Right kidney (tissue), 9 donors: ENCODE measurements at places on chromosomes 16 and 17.
A peak's percentile ranks its signal among the peaks of the same experiment; 100 is the strongest.

DNA sequence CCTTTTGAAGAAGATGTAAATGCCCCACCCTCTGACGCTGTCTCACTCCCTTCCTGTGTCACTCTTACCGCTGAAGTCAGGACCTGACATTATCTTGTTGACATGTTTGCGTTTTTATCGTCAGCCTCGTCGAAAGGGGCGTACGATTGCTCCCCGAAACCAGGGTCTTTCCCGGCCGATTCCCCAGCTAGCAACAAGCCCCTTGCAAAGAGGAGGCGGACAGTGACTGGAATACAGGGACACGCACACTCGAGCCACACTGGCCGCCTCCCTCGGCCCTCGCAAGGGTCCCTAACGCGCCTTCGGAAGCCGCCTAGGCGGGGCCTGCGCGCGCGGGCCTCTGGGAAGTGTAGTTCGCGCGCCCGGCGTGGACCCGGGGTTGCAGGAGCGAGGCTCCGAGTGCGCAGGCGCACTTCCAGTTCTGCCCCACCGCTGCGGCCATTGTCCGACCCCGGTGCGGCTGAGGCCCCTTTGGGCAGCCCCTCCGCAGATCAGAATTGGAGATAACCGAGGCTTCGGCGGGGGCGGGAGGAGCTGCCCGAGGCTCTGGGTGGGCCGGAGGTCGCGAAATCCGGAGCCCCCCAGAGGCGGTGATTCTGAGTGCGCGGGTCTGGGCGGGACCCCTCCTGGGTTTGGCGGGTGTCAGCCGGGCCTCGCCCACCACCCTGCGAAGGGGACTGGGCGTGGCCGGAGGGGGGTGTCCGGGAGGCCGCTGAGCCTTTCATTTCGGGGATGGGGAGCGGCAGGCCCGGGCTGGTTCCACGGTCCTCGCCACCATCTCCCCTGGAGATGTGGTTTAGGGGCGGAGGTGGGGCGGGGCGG is at the start of gene ZFP90:
ZFP90 (plus strand) TSS at position 412 of the 822 bp plus-strand sequence. CDS start 502 bp downstream, outside the sequence.
- DNase-seq: peak; percentile 84

DNA sequence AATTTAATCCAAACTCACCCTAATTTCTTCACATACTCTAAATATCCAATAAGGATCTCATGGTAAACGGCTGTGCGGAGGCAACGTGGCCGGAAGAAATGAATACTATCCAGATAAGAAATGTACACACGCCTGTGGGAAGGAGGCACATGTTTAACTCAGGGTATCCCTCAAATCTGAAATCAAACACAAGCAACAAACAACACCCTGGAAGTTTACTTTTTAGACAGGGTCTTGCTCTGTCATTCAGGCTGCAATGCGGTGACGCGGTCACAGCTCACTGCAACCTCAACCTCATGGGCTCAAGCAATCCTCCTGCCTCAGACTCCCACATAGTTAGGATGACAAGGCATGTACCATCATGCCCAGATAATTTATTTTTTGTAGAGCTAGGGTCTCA is 21.2 kb upstream of the TRAP1 start:
- no peak for DNase-seq

DNA sequence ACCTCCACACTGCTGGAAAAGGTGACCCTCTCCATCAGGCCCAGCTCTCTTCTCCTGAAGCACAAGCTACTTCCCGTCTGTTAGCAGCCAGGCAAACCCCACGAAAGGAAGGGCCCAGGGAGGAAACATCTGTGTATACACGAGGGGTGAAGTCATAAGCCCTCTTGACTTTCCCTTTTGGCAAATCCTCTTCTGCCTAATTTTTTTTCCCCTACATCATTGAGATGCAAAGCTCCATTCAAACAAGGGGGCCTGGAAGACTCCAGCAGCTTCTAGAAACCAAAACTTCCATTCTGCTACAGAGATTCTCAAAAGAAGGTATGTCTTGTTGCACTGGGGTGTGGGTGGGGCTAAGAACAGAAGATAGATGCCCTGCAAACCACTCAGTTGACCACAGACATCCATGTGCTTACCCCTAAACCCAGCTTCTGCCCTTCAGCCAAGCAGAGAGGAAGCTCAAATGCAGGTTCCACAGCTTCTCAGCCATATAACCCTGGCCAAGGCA is 145.6 kb upstream of the RCVRN start:
- DNase-seq: no peak

GRCh38 chr16:17439580-17439979 is 31.2 kb downstream of the XYLT1 start:
- DNase-seq: no peak

DNA sequence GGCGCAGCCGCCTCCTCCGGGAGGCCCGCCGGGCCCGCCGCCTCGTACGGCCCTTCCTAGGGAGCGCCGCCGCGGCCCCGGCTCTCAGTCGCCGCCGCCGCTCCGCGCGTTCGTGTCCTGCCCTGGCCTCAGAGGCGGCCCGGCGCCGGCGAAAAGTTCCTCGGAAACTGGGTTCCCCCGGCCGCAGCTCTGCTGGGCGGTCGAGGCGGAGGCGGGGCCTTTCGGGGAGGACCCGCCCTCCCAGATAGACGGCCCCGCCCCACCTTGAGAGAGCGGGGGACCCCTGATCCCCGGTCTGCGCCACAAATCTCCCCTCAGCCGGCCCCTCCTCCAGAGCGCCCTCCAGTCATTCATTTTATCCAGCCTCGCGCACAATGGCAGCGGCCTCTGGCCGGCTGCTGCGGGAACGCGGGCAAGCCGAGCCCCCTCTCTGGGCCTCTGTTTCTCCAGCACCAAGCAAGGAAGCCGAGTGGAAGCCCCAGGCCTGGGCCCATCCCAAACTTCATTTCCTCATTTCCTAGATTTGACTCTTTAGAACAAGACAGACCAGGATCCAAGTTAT is at the start of gene SREBF1:
SREBF1 (minus strand) TSS at position 169 of the 562 bp plus-strand sequence. CDS start 169 bp downstream, outside the sequence.
- no peak for DNase-seq

- DNase-seq: no peak
Measured at GRCh38 chr17:78038748-78039288, 80.3 kb downstream of the TNRC6C start.

DNA sequence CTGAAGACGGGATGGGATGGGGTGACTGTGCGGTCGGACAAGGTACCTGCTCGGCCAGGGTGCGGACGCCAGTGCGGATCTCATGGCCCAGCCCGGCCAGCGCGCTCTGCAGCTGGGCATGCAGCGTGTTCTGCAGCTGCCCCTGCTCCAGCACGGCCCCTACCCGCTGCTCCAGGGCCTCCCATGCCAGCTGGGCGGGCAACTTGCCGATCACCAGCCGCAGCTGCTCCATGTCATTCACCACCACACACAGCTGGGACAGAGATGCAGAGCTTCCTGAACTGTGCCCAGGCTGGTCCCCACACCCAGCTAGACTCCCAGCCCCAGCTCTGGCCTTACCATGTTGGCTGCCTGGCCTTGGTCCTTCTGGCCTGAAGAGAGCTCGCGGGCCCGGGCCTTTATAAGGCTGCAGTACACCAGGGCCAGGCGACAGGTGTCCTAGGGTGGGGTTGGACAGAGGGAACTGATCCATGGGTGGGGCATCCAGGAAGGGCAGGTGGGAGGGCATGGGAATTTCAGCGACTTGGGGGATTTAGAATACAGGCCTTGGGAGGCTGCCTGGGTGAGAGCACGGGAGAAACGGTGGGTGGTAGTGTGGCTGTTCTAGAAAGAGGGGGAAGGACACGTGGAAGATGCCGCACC is 9.8 kb downstream of the UNC13D start:
- DNase-seq: no peak

- no peak for DNase-seq
Measured at GRCh38 chr16:85690469-85691064, 1.8 kb upstream of the GINS2 start.

GRCh38 chr16:7303052-7303610 is 29.5 kb upstream of the RBFOX1 start:
- DNase-seq: peak; percentile 50

- no peak for DNase-seq
Measured at GRCh38 chr17:27525316-27525715, 69.1 kb downstream of the KSR1 start.

- no peak for DNase-seq
Measured at GRCh38 chr17:44387804-44388203, 1.6 kb downstream of the ITGA2B start.

DNA sequence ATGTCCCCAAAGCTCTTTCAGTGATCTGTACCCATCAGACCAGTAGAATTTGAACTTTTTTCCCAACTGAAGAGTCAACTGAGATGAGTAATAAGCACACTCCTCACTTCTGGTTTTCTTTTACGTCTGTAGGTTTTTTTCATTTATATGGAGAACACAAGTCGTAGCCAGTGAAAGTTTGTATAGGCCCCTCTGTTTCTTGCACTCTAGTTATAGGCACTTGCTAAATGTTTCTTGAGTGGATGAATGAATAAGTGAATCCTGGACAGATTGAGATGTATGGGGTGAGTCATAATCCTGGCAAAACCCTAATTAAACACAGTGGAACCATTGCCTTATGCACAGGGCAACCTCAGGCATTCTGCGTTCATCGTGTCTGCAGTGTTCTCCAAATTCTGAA is 193.7 kb upstream of the TBX2 start:
- no peak for DNase-seq
